Femur (tissue), 1 donor: ENCODE measurements at places on chromosomes 13 and 19.
A peak's percentile ranks its signal among the peaks of the same experiment; 100 is the strongest.

DNA sequence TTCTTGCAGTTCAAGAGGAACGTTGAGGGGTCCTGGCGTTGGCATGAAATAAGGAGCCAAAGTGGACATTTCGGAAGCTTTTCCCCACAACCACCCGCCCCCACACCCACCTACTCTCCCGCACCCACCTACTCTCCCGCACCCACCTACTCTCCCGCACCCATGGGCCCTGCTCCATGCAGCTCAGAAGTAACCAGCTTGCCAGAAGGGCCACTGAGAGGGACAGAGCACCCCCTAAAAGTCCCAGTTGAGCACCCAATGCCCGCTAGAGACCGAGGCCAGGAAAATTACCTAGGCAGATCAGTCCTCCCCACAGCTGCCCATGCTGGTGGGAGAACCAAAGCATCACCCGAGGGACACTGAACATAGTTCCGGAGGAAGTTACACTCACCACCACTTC is 11.8 kb downstream of the VSTM2B start:
- DNase-seq = peak; percentile 6

DNA sequence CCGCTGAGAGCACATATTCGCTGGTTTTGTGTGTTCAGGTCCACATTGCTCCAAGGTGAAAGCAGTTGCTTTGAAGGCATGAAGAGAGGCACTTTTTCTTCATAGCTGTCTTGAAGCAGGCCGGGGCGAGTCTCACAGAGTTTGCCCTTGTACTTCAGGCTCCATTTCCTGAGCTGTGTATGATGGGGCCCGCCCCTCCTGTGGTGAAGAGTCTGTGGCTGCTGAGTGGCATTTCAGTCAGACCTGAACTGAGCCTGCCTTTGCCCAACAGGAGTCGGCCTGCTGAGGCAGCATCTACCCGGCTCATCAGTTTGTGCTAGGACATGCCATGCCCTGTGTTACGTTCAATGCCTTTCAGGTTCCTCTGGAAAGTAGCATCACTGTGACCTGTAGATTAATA is 44.4 kb upstream of the C1QTNF9 start:
- peak; percentile 38 for DNase-seq

- no peak for DNase-seq
These were observed 28.2 kb upstream of the FBXL3 start for GRCh38 chr13:77055158-77055557.

DNA sequence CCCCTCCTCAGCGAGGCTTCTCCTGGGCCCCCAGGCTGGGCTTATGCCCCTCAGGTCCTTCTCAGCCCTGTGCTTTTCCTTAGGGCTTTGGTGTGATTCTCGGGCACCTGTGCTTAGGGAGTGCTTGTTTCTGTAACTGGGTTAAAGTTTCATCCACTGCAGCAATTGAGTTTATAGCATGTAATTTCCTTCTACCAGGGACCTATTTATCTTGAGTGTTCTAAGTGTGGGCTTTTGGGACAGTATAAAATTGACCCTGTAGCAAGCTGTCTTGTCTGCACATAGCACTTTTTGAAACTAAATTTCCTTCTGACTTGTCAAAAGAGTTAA is 47.6 kb downstream of the GATAD2A start:
- DNase-seq = no peak

- no peak for DNase-seq
These were observed 60.4 kb downstream of the DLEU7 start for GRCh38 chr13:50783066-50783465.

GRCh38 chr19:33472691-33473652 is 48.6 kb downstream of the PEPD start:
- DNase-seq = no peak

GRCh38 chr13:30804474-30804873 is 69.1 kb downstream of the ALOX5AP start:
- DNase-seq = peak; percentile 39

DNA sequence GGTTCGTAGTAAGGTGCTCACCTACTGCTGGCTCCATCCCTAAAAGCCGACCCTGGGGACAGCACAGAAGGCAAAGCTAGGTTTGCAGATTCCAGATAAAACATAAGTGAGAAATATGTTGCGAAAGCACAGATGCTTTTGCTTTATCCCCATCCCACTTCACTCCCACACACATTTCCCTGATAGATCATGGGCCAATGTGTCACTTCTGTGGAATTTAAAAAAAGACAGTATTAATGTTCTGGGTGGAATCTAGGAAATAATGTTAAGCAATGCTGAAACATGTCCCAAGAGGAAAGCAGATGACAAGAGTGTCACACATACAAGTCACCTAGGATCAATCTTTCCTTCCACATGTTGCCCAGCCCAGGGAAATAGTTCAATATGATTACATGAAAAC is 661.0 kb upstream of the MIR17HG start:
- DNase-seq = no peak

DNA sequence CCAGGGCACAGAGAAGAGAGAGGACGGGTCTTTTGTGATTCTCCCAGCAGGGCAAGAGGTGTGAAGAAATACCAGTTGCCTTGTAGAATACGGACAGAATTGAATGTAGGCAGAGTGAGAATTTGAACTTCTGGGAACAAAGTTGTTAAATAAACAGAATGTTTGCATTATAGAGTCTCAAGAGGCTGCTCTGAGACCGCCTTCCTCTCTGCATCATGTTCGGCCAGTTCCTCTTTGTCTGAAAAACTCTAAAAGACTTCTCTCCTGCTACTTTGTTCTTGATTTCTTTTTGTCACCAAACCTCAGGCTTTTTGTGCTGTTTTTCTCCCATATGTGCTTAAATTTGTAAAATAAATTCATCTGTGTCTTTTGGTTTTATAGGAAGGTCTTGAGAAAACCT is 256.4 kb downstream of the DLEU7 start:
- no peak for DNase-seq

DNA sequence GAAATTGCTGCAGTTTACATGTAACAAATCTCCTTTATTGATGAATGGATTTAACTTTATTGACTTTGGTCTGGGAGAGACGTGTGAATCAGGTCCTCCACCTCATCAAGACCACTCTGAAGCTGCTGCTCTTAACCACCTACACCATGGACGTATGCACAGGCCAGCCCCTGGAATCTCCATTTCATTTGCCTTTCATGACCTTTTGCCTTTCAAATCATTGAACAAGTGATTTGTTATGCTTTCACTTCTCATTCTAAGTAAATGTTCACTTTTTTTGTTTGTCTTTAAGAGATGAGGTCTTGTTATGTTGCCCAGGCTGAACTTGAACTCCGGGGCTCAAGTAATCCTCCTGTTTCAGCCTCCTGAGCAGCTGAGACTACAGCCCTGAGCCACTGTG is 240.0 kb upstream of the SERP2 start:
- DNase-seq = no peak

DNA sequence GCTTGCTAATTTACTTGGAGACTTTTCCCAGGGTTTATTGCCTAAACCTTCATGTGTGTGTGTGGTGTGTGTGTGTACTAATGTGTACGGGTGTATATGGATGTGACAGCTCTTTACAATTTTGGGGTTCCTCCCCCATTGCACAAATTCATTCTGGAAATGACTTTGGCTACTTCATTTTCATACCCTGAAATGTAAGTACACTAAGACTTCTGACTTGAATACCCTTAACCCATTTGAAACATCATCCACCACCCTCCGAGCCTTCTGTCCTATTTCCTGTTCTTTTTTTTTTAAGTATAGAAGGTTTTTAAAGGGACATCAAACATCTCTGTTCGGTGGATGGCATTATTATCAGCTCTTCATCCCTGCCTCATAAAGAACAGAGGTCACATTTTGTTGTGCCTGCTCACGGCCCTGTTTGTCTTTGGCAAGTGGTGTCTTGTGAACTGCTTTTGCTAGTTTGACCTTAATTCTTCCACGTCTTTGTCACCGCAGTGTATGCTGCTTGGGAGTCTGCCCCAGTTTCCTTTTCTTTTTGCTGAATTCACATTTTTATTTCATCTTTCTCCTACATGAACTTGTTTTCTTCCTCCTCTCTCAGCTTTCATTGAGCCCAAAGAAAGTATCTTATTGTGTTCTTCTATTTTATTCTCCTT is 228.3 kb downstream of the FOXO1 start:
- no peak for DNase-seq

- no peak for DNase-seq
These were observed 630.0 kb upstream of the MIR17HG start for GRCh38 chr13:90717451-90717936.

DNA sequence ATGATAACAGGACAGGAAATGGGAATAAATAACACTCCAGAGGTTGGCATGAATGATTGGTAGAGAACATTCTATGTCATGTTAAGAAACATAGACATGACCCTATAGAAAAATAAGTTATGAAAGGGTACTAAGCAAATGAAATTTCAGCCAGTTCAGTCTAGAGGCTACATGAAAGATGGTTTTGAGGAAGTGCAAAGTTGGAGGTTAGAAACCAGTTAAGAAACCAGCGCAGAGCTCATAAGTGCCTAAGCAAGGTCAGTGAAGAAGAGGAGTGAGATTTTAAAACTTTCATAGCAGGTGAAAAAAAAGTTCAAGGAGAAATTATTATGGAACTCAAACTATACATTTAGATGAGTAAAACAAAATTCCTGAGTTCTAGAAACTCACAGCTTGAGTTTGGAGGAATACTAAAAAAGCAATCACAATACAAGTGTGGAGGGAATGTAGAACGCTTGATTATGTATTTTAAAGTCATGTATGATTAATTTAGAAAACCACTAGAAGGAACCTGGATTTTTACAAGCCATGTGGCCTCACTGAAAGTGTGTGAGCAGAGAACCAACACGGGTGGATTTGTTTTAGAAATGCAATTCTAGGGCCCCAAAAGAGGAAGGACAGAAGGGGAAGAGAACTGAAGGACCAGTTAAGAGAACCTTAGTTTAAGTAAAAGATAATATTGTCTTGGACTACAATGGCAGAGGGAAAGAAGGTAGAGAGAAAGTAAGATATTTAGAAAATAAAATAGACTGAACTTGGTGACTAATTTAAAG is 162.4 kb downstream of the PCDH20 start:
- DNase-seq = no peak
